Left colon (tissue), 2 donors: ENCODE measurements at places on chromosomes 7 and 10. TPM values are rescaled to one million over a fixed set of nuclear protein-coding genes. Genes with fewer than 3 reads are reported as not detected.

DNA sequence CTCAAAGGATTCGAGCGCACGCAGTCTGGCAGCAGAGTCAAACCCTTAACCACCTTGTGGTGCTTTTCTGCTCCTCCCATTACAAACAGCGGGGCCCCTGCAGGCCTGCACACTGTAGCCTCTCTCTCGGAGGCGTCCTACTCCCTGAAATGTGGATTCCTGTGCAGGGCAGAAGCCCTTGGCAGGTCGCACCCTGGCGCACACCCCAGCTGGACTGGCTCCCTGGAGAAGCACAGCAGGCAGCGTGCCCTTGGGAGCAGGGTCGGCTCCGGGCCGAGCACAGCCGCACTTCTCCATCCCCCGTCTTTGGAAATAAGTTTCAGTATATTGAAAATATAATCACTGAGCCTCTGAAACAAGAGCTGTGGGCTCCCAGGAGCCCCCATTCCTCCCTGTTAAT lies 144.1 kb downstream of the C10orf105 start:
- no peak for DNase-seq

Gene HMX2
- total RNA-seq = 0.20 TPM

GRCh38 chr7:65307651-65308299 lies 65.9 kb upstream of the ZNF92 start:
- no peak for DNase-seq

GRCh38 chr7:65338346-65338745 lies 35.3 kb upstream of the ZNF92 start:
- DNase-seq = no peak

GRCh38 chr10:102402512-102402896 lies 7.0 kb downstream of the NFKB2 start:
- no peak for DNase-seq

Gene SPDYE6
- not detected for total RNA-seq

- DNase-seq = no peak
Observed at GRCh38 chr7:117825132-117825531, 48.1 kb downstream of the CTTNBP2 start.

Gene PDE6C
- not detected for total RNA-seq

DNA sequence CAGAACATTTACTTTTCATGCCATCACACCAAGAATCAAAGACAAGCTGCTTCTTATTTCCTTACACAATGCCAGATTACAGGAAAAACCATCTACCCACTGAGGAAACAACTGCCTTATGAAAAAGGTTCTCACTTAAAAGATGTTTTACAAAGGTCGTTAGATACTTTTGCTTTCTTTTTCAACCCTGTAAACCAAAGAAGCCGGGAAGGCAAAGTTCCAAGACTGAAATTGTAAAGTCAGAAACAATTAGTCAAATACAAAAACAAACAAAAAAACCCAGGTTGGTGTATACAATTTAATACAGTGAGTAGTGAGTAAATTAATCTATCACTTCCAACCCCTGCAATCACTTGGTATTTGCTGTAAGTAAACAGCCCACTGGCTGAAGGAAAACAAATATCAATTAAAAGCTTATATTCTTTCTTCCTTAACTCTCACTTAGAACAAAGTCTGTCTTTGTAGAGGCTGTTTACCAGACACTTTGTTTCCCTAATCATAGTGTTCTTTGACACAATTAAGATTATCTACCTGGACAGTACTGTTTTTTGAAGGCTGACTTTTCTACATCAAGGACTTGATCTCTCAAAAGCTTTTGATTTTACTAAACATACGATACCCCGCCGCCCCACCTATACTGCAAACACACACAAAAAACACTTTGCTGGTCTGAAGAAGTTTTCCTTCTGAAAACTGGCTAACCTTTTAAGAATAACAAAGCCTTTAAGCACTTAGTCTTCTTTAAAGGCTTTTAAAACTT lies 18.1 kb downstream of the ERLIN1 start:
- no peak for DNase-seq

DNA sequence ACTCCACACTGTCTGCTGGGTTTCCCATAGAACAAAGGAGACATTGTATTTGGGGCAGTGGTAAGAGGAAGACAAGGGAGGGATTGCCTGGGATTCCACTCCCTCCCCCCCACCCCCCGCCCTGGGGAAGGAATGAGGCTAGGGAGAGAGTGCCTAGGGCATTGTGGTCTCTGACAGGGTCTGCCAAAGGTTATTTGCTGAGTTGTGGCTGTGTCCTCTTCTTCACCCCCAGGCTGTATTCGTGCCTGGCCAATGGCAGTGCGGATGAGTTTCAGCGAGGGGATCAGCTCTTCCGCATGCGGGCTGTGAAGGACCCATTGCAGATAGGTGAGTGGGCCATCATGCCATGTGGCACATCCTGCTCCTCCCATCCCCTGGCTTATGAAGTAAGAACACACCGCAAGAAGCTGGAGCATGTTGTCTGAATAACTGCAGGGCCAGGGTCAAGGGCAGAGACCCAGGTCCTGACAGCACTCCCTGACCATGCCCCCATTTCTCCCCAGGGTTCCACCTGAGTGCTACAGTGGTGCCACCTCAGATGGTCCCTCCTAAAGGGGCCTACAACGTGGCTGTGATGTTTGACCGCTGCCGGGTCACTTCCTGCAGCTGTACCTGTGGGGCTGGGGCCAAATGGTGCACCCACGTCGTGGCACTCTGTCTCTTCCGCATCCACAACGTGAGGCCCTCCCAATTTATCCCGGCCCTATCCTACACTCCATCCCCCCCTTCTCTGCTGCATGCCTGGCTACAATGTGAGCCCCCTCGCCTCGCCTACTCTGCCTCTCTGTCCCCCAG lies 3.7 kb downstream of the ZSWIM8 start:
- no peak for DNase-seq

DNA sequence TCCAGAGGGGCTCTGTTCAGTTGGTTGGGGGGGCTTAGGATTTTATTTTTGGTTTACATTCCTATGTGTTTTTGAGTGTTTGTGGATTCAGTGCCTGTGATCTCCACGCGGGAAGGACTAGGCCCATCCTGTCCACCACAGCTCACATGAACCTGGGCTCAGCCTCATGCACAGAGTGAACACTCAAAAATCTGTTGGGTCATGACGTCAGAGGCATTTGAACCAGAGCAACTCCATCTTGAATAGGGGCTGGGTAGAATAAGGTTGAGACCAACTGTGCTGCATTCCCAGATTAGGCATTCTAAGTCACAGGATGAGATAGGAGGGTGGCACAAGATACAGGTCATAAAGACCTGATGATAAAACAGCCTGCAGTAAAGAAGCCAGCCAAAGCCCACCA lies 133.3 kb downstream of the RAMP3 start:
- no peak for DNase-seq

Gene CPXM2
- 2.3 TPM for total RNA-seq

GRCh38 chr10:44873160-44873559 lies 38.0 kb upstream of the TMEM72 start:
- DNase-seq = no peak

GRCh38 chr10:97207756-97208346 lies 22.1 kb upstream of the SLIT1 start:
- no peak for DNase-seq

GRCh38 chr10:6203331-6204062 lies 765 bp downstream of the PFKFB3 start:
- DNase-seq = peak; percentile 71

GRCh38 chr10:123021517-123021916 lies 12.7 kb downstream of the ACADSB start:
- DNase-seq = no peak

Gene AMZ1
- total RNA-seq = not detected

DNA sequence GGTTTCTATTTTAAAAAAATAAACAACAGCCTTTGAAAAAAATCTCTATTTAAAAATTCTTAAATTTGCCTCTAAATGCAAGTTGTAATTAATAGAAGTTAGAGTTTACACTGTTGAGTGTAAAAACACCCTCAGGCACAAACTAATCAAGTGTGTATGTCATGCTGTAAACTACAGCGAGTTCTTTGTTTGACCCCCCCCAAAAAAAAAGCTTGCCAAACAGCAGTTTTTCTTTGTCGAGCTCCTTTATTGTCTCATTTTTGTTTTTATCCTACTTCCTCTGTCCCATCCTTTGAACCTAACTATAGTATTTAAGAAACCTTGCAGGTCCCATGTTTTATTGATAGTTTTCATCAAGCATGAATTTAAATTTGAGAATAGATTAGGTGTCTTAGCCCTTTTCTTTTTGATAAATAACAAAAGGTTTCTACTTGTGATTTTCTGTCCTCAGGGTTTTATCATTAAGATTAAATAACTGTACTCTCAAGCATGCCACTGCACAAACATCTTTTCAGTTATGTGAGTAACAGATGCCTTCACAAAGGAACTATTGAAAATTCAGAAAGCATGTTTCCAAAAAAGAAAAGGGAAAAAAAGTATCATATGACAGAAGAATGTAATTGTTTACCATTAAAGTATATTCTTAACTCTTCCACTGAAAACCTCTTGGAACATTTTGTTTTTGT lies 176.0 kb downstream of the ARID5B start:
- no peak for DNase-seq

DNA sequence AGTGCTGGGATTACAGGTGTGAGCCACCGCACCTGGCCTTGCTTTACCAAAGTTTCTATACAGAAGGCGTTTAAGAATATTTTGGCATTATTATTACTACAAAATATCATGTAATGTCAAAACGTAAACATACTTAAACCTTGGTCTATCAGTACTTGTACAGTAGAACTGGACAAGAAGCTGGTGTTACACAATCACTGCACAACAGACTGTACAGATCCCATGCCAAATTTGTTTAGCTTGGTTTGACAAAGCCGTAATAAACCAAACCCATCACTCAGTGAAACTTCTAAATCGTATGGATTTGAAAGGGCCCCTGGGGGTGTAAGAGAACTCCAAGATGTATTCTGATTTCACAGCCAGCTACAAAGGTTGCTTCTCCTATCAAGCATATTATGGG lies 51.8 kb upstream of the RHEB start:
- no peak for DNase-seq

DNA sequence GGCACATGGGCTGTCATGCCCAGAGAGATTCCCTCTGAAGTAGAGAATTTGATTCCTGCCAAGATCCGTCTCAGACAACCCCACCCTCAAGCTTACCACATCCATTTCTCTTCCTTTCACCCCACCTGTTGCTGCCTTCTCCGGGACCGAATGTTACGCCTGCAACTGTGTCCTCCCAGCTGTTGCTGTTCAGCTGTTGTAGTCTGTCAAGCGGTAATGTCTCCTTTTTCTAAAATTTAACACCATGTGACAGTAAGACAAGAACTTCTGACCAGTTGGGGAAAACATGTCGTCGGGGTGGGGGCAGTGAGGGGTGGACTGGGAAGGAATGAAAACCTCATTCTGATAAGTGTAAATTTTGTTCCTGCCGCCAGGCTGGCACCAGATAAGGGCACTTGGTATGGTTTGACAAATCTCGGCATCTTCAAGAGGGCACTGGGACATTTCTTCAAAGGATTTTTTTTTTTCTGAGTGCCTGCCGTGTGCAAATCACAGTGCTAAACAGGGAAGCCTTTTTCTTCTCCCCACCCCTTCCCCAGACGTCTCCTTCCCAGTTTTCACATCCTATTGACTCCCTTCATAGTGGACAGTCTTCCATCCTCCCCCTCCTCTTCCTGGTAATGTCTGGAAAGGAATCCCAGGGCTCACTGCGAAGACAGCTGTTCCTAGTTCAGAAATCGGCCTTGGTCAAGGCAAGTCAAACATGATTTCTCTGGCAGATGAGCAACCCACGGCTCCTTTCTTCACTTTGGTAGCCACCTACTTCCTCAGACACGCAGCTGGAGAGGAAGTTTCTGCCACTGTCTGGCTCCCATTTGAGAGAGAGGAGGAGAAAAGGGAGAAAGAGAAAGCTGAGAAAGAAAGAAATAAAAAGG lies 5.0 kb upstream of the CELF2 start:
- no peak for DNase-seq

DNA sequence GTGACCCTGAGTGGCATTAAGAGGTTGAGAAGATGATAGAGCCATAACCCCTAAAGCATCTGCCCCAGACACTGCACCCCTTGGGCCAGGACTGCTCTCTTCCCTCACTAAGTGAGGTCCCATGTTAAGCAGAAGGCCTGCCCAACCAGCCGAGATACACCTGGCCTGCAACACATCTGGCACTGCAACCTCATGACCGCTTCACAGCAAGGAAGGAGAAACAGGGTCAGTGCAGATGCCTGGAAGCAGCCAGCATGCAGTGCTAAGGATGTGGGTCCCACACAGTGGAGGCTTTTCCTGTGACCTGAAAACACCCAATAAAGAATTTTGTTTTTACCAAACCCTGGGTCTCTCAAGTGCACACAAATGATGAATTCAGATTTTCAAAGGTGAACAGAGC lies 7.4 kb downstream of the NOD1 start:
- no peak for DNase-seq
